ENCODE measurements at places on chromosomes 11 and 22.
A peak's percentile ranks its signal among the peaks of the same experiment; 100 is the strongest.

- DNase-seq: no peak
These were observed at the start of gene TMA7B for GRCh38 chr22:39959640-39960447. Gene TMA7B (plus strand): TSS chr22:39960397. CDS start chr22:39964375, 3,978 bp downstream.

DNA sequence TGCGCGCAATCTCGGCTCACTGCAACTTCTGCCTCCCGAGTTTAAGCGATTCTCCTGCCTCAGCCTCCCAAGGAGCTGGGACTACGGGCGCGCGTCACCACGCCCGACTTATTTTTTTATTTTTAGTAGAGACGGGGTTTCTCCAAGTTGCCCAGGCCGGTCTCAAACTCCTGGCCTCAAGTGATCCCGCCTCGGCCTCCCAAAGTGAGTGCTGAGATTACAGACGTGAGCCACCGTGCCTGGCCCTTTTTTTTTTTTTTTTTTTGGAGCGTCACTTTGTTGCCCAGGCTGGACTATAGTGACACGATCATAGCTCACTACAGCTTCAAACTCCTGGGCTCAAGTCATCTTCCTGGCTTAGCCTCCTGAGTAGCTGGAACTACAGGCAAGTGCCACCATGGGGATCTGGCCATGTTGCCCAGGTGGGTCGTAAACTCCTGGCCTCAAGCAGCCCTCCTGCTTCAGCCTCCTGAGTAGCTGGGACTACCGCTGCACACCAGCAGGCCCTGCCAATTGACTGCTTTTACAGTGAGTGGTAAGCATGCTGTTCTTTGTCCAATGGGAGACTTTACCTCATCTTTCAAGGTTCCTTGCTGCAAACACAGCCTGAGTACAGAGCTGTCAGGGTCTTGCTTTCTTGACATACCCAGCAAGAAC, 600 bp upstream of the CENPM start:
- no peak for DNase-seq

DNA sequence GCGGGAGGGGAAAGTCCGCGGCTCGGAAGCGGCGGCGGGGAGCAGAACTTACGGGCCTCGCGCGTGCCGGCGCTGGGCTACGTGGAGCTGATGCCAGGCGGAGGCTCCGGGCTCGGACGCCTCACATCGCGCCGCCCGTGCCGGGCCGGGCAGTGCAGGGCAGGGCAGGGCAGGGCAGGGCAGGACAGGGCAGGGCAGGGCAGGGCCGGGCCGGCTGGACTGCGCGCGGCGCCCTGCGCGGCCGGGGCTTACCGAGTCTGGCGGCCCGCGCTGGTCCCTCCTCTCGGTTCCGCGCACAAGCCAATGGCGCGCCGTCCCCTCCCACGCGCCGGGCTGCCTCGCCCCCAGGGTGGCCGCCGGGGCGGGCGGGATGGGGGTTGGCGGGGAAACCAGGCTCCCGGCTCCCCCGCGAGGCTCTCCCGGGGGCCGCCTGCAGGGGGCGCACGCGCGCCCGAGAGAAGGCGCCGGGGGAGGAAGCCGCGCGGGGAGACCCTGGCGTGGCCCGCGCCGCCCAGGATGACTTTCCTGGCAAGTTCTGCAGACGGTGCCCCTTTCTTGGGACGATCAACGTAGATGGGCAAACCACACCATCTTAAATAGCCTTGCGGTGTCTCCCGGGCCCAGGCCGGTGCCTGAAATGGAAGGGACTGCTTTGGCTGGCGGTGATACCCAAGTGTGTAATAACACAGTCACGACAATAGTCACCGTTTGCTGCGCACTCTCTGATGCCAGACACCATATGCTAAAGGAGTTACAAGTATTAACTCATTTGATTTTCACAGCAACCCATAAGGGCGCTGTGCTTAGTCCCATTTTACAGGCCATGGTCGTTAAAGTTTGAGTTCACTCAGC, at the start of gene TP53I11:
TSS of gene TP53I11 (minus strand) at position 259 of the 852 bp plus-strand sequence. CDS start 12,548 bp downstream, outside the sequence.
- peak; percentile 35 for DNase-seq

- no peak for DNase-seq
These were observed 8.7 kb upstream of the CABP7 start for GRCh38 chr22:29710922-29711593.

DNA sequence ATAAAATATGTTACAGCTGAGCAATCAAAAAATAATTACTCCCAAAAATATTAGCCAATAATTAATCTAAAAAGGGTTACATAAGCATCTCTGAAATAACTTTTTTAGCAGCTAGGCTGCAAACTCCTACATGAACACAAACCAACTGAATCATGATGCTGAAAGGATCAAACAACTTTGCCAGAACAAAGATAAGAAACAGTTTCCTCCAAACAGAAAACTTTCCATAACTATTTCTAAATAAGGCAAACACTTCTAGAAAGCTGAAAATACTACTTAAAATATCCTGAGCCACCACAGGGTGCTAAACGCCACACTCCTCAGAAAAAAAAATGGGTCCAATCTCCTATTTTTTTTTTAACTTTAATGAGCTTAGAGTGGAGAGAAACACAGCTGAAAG, 68.6 kb upstream of the ARHGAP32 start:
- no peak for DNase-seq

GRCh38 chr11:134592391-134592990, 180.4 kb upstream of the B3GAT1 start:
- peak; percentile 10 for DNase-seq
